Fibroblast of mammary gland (primary cell): ENCODE measurements at places on chromosomes 2 and 18.

DNA sequence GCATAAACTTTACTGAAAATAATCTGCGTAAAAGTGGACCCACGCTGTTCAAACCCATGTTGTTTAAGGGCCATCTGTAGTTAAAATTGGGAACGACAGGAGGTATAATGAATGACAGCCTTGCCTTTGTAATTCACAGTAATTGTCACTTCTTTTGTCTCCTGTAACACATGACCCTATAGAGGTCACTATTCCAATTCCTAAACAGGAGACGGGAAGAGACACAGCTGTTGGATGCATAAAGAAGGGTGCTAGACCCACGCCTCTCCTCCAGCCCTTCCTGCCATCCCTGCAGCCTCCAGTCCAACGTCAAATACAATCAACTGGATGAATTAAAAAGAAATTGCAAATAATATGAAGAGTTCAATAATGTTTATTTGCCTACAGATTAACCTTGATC lies 63.1 kb upstream of the NFATC1 start:
- no peak for DNase-seq

DNA sequence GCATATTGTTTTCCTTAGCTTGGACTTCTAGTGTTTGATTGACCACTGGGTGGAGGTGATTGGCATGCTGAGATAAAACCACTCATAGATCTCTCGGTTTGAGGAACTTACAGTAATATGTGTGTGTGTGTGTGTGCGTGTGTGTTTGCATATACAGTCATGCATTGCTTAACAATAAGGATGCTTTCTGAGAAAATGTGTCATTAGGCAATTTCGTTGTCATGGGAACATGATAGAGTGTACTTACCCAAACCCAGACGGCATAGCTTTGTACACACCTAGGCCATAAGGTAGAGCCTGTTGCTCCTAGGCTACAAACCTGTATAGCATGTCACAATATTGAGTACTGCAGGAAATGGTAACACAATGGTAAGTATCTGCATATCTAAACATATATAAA lies 167.3 kb downstream of the NYAP2 start:
- DNase-seq = peak; percentile 14

DNA sequence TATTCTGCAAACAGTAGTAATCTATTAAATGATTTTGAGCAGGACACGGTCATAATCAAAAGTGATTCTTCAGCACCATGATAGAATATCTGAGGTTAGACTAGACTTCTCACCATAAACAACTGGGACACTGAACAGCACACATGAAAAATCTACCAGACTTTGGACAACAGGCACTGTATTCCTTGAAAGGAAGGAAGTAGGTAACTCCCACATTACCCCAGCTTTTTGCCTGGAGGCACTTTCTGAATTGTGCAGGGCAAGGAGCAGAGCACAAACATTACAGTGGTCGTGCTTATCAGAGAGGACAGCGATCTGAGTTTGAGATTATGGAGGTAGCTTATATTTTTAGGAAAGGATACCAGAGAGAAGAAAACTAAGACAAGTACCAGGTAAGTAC lies 25.3 kb upstream of the IL1RL1 start:
- no peak for DNase-seq

DNA sequence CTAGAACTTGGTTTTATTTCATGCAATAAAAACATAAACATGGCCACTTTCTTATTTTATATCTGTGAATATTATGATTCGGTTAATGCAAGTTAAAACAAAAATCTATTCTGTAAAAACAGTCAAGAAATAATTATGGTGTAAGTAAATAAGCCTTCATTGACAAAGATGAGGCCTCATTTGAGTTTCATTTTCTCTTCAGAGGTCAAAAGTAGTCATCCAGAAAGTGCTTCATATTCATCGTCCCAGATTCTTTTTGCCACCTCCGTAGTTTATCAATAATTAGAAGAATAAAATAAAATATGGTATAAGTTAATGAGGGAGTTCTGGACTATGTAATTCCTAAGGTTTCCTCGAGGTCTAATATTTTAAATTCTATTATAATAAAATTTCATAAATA lies 19.4 kb upstream of the HNRNPA3 start:
- no peak for DNase-seq

- no peak for DNase-seq
These were observed 122.2 kb downstream of the CAPN13 start for GRCh38 chr2:30684996-30685395.

- DNase-seq = no peak
These were observed 880.6 kb upstream of the ID2 start for GRCh38 chr2:7801212-7801611.

DNA sequence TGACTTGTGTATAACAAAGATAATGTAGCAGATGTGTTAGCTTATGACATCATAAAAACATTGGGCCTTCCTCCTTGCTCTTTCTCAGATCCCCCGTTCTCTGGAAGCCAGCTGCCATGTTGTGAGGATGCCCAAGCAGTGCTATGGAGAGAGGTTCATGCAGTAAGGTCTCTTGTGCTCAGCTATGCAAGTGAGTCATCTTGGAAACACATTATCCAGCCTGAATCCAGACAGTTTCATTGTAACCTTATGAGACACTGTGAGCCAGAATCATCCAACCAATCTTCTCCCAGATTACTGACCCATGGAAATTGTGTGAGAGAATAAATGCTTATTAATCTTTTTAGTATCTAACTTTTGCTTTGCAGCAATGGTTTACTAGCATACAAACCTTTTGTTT lies 60.8 kb downstream of the ST6GAL2 start:
- no peak for DNase-seq

GRCh38 chr2:160584972-160585494 lies 91.4 kb upstream of the RBMS1 start:
- peak; percentile 66 for DNase-seq

DNA sequence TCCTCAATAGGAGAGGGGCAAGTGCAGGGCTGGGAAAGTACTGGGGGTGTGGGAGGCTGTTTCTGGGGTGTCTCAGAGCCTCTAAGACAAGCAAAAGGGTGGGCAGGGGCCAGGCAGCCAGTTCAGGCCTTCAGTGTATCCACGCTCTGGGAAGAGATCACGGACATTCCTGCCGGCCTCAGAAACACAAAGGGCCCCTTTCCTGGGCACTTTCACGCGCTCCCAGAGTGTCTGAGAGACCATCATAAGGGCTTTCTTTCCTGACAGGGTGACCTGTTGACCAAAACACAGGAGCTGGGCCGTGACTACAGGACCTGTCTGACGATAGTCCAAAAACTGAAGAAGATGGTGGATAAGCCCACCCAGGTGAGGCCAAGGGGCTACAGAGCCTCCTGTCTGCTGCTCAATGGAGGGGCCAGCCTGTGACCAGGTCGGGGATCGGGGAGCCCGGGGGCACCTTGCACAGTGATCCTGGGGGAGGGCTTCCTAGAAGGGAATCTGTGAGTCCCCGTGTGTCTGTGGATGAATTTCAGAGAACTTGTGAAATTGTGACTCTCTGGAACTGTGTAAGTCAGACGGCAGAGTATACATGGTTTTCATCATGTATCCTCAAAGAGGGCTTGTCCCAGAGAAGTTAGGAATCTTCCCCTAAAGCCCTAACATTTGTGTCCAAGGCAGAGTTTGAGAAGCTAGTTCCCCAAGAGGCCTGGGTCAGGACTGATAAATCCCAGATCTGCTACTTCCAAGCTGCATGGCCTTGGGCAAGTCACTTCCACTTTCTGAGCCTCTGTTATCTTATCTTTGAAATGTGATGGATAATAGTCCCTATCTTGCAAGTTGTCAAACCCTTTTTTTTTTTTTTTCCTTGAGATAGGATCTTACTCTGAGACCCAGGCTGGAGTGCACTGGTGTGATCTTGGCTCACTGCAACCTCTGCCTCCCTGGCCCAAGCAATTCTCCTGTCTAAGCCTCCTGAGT lies 1.8 kb downstream of the GNLY start:
- DNase-seq = no peak

- DNase-seq = no peak
These were observed 694.1 kb downstream of the PLCL1 start for GRCh38 chr2:198498516-198498915.

DNA sequence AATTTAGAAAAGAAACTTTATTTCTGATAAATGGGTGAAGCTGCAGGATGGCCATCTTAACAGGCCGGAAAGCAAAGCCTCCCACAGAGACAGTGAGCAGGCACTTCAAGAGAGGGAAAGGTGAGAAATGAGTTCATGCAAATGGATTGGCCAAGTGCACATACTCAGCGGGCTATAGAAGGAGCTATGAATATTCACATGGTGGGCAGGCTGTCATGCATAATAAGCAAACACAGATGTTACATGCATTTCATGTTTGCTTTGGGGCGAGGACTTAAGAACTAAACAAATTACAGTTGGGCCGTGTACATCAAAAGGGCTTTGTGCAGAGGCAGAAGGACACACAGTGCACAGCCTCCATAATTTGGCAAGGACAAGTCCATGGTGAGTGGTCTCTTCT lies 69.8 kb upstream of the MAL start:
- DNase-seq = no peak

DNA sequence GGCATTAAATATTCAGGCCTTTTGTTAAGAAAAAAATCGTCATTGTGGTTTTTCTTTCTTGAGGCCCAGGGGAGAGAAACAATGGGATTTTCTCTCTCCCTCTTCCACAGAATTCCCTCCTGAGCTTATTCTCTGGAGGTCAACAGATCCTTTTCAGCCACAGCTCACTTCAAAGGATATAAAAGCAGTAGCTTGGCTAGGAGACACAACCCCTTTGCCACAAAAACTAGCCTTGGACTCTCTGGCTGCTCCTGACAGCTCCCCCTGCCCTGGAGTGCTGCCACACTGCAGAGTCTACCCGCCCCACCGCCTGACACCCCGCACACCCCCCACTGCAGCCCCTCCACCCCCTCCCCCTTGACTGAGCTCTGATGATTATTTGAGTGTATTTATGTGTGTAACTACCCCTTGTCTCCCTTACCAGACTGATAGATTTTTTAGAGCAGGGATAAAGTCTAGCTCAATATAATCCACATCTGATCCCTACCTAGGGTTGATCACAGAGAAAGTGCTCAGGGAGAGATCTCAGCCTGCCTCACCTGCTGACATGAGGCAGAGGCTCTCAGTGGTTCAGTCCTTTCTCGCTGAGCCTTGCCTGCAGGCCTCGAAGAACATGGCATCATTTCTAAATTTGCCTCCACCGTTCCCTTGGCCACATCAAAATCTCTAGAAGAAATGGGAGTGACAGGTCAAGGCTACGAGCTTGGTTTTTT lies 132.2 kb upstream of the SP5 start:
- no peak for DNase-seq

GRCh38 chr2:134975281-134976009 lies 56.8 kb downstream of the CCNT2 start:
- DNase-seq = no peak

DNA sequence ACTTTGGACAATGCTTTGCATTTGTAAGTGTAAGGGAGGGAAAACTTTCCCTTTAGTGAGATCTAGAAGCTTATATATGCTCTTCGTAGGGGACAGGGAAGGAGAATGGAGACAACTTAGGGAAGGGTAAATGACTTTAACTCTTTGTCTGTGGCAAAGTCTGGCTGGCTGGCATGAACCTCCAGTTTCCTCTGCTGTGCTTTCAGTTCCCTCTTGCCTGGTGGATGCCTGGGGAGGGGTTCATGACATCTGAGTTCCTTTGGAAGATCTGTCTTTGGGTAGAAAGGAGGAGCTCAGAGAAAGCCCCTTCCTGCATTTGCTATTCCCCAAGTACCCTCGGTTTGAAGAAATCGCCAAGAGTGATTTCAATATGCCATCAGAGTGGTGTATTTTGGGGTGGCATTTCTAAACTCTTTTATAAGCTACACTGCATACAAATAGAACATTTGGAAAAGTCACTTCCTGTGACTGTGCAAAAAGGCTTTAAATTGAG lies 143.6 kb downstream of the VAPA start:
- DNase-seq = no peak

- peak; percentile 92 for DNase-seq
These were observed 33.1 kb upstream of the YPEL5 start for GRCh38 chr2:30113617-30114293.

- DNase-seq = peak; percentile 97
These were observed 35.3 kb downstream of the RAB31 start for GRCh38 chr18:9743200-9744016.

- no peak for DNase-seq
These were observed 245.0 kb downstream of the ACKR3 start for GRCh38 chr2:236814593-236814992.

- peak; percentile 33 for DNase-seq
These were observed 177.8 kb downstream of the LNPK start for GRCh38 chr2:175824243-175824642.

GRCh38 chr2:189379287-189379630 lies 62.0 kb upstream of the WDR75 start:
- no peak for DNase-seq

- no peak for DNase-seq
These were observed 14.4 kb downstream of the SALL3 start for GRCh38 chr18:78994000-78994399.

DNA sequence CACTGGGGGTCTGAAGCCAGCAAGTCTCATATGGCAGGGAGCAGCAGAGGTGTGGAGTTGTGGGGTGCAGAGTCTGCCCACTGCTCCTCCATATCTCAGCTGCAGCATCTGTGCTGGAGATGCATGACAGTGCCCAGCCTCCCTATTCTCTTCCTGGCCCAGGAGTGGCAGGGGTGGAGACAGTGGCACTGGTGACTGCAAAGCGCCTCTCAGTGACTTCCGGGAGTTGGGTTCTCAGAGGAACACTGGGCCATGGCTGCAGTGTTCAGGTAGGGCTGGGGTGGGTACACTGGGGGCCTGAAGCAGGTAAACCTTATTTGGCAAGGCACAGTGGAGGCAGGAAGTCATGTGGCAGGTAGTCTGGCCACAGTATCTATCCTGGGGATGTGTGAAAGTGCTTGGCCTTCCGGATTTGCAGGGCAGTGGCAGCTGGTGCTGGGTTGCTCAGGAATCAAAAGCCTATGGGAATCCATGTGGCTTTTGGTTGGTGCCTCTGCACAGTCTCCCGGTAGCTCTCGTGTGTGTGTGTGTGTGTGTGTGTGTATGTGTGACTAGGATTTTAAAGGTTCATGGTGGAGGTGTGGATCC lies 60.3 kb upstream of the THUMPD2 start:
- no peak for DNase-seq

- no peak for DNase-seq
These were observed 21.2 kb downstream of the NPPC start for GRCh38 chr2:231905026-231905425.

- DNase-seq = no peak
These were observed 149.2 kb downstream of the TSN start for GRCh38 chr2:121904656-121905055.

- DNase-seq = no peak
These were observed 19.2 kb upstream of the CCDC141 start for GRCh38 chr2:179068991-179069643.

- DNase-seq = peak; percentile 42
These were observed 17.2 kb downstream of the EPHA4 start for GRCh38 chr2:221554769-221555493.
